ENCODE measurements at places on chromosomes 7 and 10.

GRCh38 chr10:73865459-73866442, 8.6 kb downstream of the CAMK2G start:
- DNase-seq: no peak

DNA sequence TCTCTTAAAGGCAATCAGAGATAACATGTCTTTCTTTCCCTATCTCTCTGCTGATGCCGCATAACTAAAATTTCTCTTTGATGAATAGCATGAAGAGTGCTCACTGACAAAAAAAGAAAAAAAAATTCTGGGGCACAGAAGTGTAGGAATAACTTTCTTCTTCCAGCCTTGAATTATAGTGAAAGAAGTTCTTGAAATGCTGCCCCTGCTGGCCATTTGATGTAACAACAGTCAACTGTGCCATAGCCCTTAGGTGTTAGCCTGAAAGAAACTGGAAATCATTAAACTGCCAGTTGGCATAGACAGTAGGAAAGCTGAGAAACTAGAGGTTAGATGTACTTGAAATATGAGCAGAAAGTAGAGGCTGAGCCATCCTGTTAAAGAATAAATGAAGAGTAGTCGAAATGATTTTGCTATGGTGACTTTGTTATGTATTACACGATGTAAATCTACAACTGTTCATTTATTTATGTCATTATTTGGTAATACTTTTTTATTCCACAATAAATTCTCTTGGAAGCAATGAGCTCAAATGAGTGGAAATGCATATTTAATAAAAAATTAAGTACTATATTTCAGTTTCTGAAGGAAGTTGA, 48.3 kb upstream of the FAM171A1 start:
- DNase-seq: peak; percentile 29

DNA sequence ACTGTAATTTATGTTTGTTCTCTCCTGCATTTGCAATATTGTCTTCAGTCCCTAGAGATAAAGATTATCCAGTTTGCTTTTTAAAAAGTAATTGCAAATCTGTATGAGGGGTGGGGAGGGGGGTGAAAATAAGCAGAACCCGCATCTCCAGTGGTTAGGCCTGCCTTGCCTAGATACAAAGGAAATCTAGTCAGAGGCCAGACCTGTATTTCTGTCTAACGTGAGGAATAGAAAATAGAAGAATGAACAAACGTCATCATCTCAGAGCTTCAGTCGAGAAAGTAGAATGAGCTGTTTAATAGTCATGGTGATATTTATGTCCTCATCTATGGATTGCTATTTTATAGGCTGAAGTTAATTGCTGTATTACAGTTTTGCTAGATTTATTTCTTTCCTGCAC, 284.2 kb downstream of the BICC1 start:
- no peak for DNase-seq

DNA sequence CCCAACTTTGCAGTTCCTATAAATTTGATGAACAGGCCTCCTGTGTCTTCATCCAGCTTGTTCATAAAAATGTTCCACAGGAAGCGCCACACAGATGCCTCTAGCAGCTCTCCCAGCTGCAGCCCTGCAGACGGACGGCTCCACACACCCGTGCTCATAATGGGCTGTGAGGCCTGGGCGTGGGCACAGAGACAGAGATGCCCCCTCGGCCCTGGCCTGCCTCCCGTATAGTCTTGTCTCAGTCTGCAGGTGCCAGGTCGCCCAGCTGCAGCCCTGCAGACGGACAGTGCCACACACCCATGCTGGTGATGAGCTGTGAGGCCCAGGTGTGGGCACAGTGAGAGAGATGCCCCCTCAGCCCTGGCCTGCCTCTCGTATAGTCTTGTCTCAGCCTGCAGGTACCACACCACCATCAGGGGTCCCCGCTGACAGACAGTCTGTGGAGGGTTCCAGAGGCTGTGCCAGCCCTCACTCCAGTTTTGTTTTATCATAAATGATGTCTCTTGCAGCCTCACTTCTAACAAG, 189.9 kb downstream of the TCERG1L start:
- no peak for DNase-seq

DNA sequence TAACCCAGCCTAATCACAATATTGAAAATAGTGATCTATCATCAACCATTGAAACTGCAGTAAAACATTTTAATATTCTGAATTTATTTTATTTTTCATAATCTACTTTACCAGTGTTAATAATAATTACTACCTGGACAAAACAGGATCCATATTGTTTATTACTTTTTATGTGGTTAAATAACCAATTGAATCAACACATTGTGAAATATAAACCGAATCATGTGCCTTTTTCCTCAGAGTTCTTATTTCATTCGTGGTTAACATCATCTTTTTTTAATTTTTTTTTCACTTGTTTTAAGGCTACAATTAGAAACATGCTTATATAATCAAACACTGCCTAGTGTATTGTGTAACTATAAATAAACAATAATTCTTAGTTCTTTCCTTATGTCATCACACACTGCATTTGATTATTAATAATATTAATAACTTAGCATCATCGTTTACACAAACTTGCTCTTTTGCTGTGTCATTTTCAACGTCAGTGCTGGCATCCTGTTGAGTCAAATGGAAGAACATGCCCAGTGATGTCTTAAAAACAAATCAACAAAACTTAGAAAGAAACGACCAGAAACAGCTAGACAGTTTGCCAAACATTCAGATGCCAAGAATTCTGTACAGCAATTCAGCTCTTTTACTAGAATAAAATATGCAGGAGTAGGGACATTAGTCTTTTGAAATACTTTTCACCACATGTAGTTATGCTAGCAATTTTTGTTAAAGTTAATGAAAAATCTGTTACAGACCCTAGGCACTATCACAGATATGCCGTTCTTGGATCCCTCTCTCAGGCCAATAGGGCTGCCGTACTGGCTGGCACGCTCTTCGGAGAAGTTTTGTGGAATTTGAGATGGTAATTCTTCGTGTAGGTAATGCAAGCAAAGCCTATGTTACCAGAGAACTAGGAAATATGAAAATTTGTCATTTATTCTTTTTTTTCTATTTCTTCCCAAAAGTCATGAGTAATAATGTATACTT, 330.4 kb upstream of the SEMA3A start:
- peak; percentile 66 for DNase-seq

GRCh38 chr10:791639-792038, 102.2 kb upstream of the DIP2C start:
- DNase-seq: no peak

DNA sequence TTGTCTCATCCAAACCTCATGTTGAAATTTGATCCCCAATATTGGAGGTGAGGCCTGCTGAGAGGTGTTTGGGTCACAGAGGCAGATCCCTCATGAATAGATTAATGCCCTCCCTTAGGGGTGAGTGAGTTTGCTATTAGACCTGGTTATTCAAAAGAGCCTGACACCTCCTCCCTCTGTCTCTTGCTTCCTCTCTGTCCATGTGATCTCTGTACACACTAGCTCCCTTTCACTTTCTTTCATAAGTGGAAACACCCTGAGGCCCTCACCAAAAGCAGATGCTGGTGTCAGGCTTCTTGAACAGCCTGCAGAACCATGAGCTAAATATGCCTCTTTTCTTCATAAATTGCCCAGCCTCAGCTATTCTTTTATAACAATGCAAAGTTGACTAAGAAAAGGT, 447.1 kb downstream of the MDFIC start:
- DNase-seq: no peak

GRCh38 chr7:24406053-24406788, 122.2 kb downstream of the NPY start:
- no peak for DNase-seq

DNA sequence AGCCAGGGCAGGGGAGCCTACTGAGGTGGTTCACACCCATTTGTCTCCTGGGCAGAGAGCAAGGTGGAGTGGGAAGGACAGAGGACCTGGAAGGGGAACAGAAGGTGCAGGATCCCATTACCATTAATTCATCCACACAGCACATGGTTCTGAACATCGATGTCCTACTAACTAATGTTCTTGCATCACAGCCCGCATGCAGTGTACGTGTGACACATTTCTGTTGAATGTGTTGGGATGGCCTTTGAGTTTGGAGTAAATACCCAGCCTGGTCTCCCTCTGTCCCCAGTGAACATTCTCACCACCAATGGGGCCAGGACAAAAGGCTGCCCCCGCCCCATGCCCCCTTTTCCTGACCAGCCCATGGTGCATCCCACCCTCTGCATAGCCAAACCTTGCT, 46.3 kb downstream of the FAM241B start:
- no peak for DNase-seq

GRCh38 chr10:70212879-70213278, 20.4 kb downstream of the PPA1 start:
- no peak for DNase-seq

GRCh38 chr7:148849393-148850098, 34.5 kb downstream of the EZH2 start:
- DNase-seq: no peak
